ENCODE measurements at places on chromosomes 3 and 15.

- no peak for DNase-seq
These were observed 19.0 kb upstream of the TRAK1 start for GRCh38 chr3:42071904-42072812.

DNA sequence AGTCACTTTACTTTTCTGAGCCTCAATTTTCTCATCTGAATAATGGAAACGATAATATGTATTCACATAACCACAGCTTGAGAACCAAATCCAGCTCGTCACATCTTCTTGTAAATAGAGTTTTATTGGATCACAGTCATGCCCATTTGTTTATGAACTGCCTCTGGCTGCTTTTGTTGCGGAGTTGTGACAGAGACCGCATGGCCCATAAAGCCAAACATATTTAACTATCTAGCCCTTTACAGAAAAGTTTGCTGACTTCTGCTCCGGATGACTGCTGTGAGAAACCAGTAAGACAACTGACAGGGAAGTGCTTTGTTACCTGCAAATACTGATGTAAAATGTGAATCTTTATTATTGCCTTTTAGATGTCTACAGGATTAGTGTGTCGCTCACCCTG, 216.0 kb downstream of the RORA start:
- DNase-seq = no peak

- DNase-seq = no peak
These were observed 140.6 kb upstream of the PRR20G start for GRCh38 chr3:127428344-127428997.

DNA sequence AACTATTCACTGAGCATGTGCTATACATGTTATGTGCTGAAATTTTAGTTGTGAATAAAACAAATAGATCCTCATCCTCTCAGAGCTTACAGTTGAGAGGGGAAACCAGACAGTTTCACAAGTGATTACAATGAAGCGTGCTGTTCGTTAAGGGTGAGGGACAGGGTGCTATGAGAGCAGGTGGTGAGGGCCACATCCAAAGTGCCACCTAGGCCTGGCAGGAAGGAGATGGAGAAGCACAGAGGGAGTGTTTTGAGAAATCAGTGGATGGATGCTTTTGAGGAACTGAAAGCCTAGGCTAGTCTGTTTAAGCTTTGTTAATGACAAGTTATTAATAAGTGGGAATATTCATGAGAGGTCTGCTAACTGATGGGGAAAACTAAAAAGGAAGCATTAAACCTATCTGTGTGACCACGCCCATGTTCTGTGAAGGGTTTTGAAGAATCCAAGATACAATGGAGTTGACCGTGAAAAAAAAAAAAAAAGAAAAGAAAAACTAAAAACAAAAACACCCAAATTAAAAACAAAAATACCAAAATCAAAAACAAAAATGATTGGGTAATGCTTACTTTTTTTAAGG, 7.3 kb downstream of the MCTP2 start:
- no peak for DNase-seq

DNA sequence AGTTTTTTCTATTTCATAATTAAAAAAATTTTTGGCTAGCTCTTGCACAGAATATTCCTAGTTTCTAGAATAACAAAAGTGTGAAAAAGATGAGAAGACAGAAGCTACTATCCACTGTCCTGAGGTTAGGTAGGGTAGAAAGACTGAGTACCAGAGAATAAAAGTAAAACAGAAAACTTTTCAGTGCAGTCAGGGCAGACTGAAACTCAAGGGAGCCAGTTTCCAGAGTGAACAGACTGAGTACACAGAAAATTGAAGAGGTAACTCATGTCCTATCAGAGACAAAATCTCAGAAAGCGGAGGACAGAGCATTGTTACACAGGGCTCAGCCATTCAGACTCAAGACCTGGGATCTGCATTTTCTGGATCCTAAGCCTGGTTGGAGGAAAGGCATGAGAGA, 8.8 kb upstream of the FBXO40 start:
- no peak for DNase-seq

- DNase-seq = no peak
These were observed 312.3 kb upstream of the ICE2 start for GRCh38 chr15:60791216-60791615.

DNA sequence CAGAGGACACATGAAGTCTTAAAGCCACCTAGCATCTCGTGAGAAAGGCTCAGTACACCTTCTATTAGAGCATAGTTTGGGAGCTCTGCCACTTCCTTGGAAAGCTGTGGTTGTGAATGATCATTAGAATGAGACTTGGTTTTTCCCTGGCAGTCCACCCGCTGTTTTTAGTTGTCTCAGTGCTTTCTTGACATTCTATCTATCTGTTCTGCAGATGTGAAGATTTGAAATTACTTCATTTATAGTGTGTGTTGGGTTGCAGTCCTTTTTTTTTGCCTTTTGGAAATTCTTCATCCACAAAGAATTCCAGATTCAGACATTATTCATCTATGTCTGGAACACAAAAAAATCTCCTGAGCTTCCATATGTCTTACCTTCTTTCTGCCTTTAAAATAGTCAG, 23.7 kb downstream of the PPP2R3A start:
- DNase-seq = no peak

GRCh38 chr3:188059351-188059750, 94.6 kb upstream of the LPP start:
- DNase-seq = no peak

DNA sequence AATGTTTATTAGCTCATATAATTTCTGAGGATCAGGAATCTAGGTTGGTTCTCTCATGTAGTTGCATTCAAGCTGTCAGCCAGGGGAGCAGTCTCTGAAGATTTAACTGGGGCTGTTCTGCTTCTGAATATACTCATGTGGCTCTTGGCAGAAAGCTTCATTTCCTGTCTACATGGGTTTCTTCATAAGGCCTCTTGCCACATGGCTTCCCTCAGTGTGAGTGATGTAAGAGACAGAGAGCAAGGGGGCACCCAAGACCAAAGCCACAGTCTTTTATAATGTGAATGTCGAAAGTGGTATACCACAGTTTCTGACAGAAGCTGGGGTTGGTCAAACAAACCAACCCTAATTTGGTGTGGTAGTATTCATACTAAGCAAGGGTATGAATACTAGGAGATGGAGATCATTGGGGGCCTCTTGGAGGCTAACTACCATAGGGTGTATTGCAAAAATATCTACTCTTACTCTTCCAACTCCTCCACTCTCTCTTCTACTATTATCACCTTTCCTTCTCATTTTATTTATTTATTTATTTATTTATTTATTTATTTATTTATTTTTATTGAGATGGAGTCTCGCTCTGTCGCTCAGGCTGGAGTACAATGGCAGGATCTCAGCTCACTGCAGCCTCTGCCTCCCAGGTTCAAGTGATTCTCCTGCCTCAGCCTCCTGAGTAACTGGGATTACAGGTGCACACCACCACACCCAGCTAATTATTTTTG, 123.8 kb downstream of the B3GALNT1 start:
- DNase-seq = no peak

- DNase-seq = no peak
These were observed 103.6 kb downstream of the CACNA2D3 start for GRCh38 chr3:54225841-54226528.
